ENCODE measurements at places on chromosomes 16 and 17. TPM values are rescaled to one million over a fixed set of nuclear protein-coding genes. Genes with fewer than 3 reads are reported as not detected.

The EME1 gene
- not detected for total RNA-seq

The TEX14 gene
- 0.10 TPM for total RNA-seq

The CES5A gene
- not detected for total RNA-seq

The SLC38A8 gene
- not detected for total RNA-seq

The TMEM219 gene
- 95.8 TPM for total RNA-seq

The CDR2 gene
- total RNA-seq = 24.8 TPM

The GRAP gene
- 5.9 TPM for total RNA-seq

The TEX19 gene
- not detected for total RNA-seq

The LRRC37A gene
- 3.7 TPM for total RNA-seq

The KRTAP3-1 gene
- not detected for total RNA-seq

The SLFN14 gene
- total RNA-seq = not detected

The PERCC1 gene
- total RNA-seq = 0.35 TPM

The HELZ gene
- total RNA-seq = 68.8 TPM

The SRCIN1 gene
- total RNA-seq = 10.1 TPM

The OR1F1 gene
- total RNA-seq = not detected

The RDM1 gene
- not detected for total RNA-seq

The PRR35 gene
- total RNA-seq = not detected

The OR1A1 gene
- total RNA-seq = not detected

The TP53TG3F gene
- not detected for total RNA-seq

The SRL gene
- total RNA-seq = 0.45 TPM

The CD300C gene
- 4.1 TPM for total RNA-seq

The EVPL gene
- 0.16 TPM for total RNA-seq

The GPR179 gene
- total RNA-seq = not detected

The PRAC2 gene
- total RNA-seq = not detected

The TMEM97 gene
- 3.1 TPM for total RNA-seq

The C16orf92 gene
- not detected for total RNA-seq

The TBC1D24 gene
- total RNA-seq = 24.9 TPM

The WRAP53 gene
- 4.9 TPM for total RNA-seq

The GGA2 gene
- total RNA-seq = 65.7 TPM

The SEPTIN12 gene
- total RNA-seq = not detected

The KRT17 gene
- not detected for total RNA-seq

The KRT40 gene
- not detected for total RNA-seq

The MRPL28 gene
- total RNA-seq = 40.1 TPM

The SLC13A2 gene
- total RNA-seq = 0.10 TPM

The HSPB9 gene
- not detected for total RNA-seq

The TBC1D3K gene
- total RNA-seq = not detected

The KRT39 gene
- total RNA-seq = not detected

The MT1A gene
- total RNA-seq = 769 TPM

The SLC16A6 gene
- total RNA-seq = 8.4 TPM

The DYNLL2 gene
- 32.2 TPM for total RNA-seq

The G6PC1 gene
- total RNA-seq = not detected

The MFAP4 gene
- 96.7 TPM for total RNA-seq

The ZKSCAN2 gene
- 4.2 TPM for total RNA-seq

All from mesenteric fat pad (tissue), 1 donor.